ENCODE measurements at places on chromosomes 5 and 9. TPM values are rescaled to one million over a fixed set of nuclear protein-coding genes. Genes with fewer than 3 reads are reported as not detected.

Gene TNC
- polyA plus RNA-seq: 228 TPM

GRCh38 chr5:17218353-17219005 lies 1.0 kb downstream of the BASP1 start:
- DNase-seq: peak; percentile 19

GRCh38 chr5:116084287-116084691 lies 536 bp upstream of the COMMD10 start:
- peak; percentile 12 for DNase-seq

Gene FCN2
- not detected for polyA plus RNA-seq

Gene PSAT1
- 25.2 TPM for polyA plus RNA-seq

Measured in left renal pelvis (tissue), 4 donors.